ENCODE measurements at places on chromosomes 12 and 14.

DNA sequence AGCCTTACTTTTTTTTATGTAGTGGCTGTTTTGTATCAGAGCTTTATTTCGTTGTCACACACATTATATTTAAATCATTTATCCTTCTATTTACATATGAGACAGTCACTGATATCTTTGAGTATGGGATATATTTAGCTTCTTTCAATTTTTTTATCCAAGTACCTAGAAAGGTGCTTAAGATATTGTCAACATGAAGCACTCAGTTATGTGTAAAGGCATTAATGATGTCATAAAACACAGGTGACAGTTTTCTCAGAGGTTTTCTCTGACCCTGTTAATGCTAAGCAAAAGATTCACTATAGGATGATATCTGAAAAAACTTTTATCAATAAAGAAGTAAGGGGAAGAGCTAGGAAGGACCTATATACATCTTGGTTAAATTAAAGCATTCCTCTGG lies 23.2 kb downstream of the LRFN5 start:
- no peak for DNase-seq

- no peak for DNase-seq
Measured at GRCh38 chr12:50240096-50240791, 43.1 kb downstream of the LIMA1 start.

DNA sequence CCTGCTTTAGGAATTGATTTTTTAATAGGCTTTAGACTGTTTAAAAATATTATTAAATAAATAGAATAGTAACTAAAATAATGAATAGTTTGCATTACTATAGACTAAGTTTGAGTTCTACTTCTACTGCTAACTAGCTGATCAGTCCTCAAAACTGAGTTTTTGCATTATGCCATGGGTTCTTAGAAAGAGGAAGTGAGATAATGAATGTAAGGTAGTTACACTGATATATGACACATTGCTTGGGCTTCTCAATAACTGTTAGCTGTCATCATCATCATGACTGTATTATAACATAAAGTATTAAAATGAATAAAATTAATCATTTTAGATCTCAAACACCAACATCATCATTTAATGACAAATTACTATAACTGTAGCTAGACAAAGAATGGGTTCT lies 949.7 kb downstream of the TRHDE start:
- no peak for DNase-seq

GRCh38 chr14:95701846-95702221 lies 12.1 kb downstream of the TCL1A start:
- no peak for DNase-seq

GRCh38 chr12:24894879-24895278 lies 54.0 kb downstream of the BCAT1 start:
- DNase-seq, result no peak

GRCh38 chr12:26721800-26722199 lies 111.2 kb downstream of the ITPR2 start:
- DNase-seq, result no peak

DNA sequence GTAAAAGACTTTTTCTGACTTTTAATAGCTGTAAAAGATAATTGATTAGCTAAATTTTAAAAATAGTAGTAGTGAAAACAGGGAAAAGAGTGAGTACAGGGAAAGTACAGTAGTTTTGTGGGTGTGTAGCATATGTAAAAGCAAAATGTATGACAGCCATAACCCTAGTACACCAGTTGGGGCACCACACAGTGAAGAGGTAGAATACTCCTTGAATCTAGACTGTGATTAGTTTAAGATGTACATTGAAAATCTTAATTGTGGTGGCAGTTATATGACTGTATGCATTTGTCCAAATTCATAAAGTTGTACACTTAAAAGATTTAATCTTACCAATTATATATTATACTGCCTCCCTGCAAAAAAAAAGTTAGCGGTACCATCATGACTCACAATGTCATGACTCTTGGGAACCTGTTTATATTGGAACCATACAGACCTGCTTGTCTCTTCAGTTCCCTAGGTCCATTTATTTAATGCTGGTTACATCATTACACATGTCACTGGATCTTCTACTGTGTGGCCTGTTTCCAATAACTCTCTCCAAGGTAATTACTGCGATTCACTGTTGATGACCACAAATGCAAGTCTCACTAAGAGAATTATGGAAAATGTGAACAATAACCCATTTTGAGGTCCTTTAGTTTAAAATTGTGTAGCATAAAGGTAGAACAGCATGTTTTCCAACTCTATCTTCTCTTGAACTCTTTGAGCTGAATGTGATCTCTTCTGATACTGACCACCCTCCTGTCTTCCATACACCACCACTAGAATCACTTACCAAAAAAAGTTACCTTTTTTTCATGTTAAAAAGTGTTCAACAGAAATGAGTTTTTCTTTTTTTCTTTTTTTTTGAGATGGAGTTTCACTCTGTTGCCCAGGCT lies 264.2 kb upstream of the AMIGO2 start:
- no peak for DNase-seq

GRCh38 chr12:34163443-34163842 lies 141.1 kb downstream of the ALG10 start:
- DNase-seq, result no peak

- DNase-seq, result no peak
Measured at GRCh38 chr12:56916996-56917333, 17.2 kb downstream of the SDR9C7 start.

- no peak for DNase-seq
Measured at GRCh38 chr14:77964586-77964985, 164.7 kb downstream of the ADCK1 start.

GRCh38 chr12:29510591-29511185 lies 13.2 kb upstream of the OVCH1 start:
- DNase-seq, result no peak

DNA sequence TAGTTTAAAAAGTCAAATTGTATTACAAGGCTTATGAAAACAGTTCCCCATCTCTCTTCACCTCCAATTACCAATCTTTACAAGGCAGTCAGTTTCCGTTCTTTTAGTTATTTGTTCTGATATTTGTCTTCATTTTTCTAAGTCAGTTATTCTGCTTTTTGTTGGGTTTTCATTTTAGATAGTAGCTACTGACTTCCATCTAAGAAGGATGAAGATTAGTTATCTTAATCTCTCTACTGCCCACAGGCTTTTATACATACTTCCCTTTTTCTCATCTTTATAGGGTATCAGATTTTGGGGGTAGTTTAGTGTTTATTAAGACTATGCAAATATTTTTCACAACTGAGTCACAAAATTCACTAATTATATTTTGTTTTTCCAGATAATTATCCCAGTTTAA lies 38.4 kb downstream of the FRS2 start:
- DNase-seq, result no peak

DNA sequence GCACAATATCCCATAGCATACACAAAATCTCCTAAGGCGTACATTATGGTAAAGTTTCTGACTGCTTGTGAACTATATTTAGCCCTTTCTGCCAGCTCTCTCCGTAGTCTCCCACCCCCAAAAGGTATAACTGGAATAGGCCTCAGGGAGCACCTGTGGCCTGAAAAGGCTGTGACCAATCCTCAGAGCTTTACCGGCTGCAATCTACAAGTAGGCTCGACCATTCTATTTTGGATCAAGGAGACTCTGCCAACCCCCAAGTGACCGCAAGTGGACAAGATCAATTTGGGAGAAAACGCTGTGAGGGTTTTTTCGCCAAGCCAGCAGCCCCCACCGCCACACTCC lies 1.2 kb downstream of the PPTC7 start:
- no peak for DNase-seq

- DNase-seq, result no peak
Measured at GRCh38 chr12:56122637-56123036, 4.6 kb downstream of the ZC3H10 start.

GRCh38 chr12:89179245-89179644 lies 173.1 kb downstream of the DUSP6 start:
- no peak for DNase-seq

- DNase-seq, result no peak
Measured at GRCh38 chr12:18755341-18755740, 17.4 kb downstream of the CAPZA3 start.

GRCh38 chr12:93089805-93090569 lies 160.9 kb upstream of the EEA1 start:
- peak; percentile 5 for DNase-seq

- no peak for DNase-seq
Measured at GRCh38 chr14:99691111-99691885, 7.2 kb downstream of the CYP46A1 start.

DNA sequence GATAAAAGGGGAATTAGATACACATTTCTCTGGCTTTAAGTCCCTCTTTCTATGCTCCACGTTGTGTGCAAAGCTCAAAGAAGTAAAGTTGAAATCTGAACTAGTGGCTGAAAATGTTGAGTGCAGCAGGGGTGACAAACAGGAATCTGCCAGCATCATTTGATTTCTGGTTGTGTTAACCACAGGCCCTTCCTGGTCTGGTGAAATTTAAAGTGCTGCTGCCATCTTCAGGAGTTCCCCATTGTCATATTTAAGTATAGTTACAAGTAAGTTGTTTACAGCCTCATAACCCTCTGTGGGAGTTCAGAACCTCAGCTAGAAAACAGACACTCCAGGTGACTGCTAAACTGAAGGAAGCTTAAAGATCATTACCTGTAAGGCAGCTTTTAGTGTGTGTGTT lies 90.9 kb upstream of the CCDC196 start:
- no peak for DNase-seq

DNA sequence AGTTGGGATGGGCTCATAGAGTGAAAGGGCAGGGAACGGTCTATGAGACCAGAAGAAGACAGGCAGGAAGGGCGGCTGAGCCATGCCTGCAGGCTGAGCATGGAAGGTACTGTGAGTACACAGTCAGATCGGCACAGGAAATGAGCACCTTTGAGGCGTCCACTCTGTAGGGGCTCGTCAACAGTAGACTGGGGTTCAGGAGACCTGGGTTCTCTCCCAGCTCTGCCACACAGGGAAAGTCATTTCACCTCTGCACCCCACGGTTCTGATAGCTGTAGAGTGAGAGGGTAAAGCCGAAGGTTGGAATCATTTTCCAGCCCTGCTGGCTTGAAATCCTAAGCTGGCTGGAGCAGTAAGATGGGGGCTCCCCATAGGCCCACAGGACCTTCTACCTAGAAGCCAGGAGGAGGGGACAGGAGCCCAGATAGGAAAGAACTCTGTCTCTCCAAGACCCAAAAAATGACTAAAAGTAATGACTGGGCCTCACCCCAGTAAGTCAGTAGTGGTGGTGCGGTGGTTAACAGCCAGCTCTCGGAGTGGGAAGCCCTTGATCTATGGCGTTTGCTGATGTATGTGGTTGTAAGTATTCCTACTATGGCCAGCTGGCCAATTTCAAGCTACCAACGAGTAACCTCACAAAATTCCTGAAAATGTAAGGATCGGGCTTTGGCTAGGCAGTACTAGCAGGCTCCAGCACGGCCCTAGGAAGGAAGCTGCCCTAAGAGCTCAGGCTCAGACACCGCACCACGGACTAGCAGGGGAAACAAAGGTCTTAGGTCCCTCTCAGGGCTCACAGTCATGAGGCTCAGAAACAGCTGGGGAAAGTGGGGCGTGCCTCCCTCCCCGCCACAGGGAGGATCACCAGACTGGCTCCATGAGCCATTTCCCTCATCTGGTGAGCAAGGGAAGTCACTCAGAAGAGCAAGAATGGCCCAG lies 10.3 kb upstream of the CD27 start:
- no peak for DNase-seq

DNA sequence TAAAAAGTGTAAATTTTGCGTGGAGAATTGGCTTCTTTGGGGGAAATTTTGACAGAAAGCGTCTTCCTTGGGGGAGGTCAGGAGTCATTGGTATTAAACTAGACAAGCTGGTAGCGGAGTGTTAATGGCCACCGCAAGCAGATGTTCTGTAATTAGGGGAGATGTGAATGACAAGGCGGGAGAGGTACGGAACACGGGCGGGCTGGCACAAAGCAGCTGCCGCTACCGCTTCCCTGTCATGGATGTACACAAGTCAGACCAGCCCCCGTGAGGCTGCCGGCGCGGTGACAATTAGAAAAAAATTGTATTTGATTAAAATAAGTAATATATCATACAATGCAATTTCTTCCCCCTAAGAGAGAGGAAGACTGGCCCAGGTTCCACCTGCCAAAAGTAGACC lies 501.6 kb downstream of the VRK1 start:
- no peak for DNase-seq

GRCh38 chr12:132163911-132164288 lies 19.6 kb downstream of the NOC4L start:
- DNase-seq, result no peak

DNA sequence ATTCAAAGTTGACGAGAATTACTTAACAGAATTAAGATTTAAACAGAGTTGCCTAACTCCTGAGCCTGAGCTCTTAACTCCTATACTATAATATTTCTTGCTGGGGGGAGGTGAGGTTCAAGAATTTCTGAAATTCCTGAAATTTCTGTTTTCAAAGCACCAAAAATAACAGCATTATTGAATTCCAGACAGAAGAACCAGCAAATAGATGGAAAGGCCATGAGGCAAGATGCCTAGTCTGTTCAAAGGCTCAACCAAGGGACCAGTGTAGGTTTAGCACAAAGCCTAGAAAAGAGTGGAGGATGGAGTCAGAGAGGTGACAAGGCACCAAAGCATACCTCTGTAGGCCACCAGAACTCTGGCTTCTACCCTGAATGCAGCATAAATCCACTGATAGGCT lies 76.4 kb downstream of the PPP1R12A start:
- no peak for DNase-seq

DNA sequence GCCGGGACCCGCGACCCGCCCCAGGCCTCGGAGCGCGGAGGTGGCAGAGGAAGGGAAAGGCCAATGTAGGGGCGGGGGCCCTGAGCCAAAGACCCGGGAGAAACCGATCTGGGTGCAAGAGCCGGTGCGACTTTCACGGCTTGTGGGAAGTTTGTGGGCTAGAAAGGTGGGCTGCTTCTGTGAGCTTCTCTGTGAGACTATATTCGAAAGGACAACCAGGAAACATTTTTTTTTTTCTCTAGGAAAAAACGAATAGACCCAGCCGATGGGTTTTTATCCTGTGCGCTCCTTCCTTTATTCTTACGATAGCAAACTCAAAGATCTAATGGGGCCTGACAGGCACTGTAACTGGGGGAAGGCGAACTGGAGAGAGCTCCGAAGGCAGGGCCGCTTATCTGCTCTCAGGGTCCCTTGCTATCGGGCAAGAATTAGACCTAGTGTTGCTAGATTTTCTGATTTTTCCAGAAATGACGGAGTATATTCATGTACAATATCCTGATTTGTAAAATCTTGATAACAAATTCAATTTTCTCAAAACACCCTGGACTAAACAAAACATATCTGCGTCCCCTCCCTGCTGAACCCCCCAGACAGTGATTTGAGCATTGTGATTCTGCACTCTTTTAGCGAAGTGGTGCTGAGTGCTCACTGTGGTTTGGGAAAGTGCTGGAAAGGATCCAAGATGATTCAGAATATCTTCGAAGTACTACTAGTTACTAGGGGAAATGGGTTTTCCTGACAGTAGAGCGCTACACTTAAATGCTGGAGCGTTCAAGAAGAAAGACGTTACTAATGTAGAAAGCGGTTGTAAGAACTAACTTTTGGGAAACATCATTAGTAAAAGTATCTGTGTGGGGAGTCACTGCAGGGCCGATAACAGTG lies 563 bp upstream of the STXBP6 start:
- no peak for DNase-seq

Measured in stimulated activated CD4-positive, alpha-beta T cell treated with anti-CD3 and anti-CD28 coated beads, Interleukin-12 subunit alpha, Interleukin-12 subunit beta, amount 100 ng/mL, for 48 hours (primary cell).